ENCODE measurements at places on chromosomes 1 and 21.
A peak's percentile ranks its signal among the peaks of the same experiment; 100 is the strongest.

DNA sequence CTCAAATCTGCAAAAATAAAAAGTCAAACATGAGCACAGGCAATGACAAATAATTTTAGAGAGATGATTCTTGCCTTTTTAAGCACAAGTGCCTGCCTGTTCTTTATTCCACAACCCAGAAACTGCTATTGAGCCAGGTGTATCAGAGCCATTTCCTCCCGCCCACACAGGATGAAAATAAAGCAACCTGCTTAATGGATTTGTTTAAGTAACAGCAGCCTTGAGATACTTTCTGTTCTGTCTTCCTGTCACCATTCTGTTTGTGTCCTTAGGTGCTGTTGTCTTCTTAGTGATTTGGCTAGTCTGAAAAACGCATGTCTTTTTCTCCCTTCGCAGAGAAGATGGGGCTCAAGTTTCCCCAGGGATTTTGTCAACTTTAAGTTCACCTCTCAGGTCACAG is 11.4 kb downstream of the RPE65 start:
- DNase-seq = no peak

GRCh38 chr1:23960291-23961020 is 828 bp downstream of the PNRC2 start:
- no peak for DNase-seq

DNA sequence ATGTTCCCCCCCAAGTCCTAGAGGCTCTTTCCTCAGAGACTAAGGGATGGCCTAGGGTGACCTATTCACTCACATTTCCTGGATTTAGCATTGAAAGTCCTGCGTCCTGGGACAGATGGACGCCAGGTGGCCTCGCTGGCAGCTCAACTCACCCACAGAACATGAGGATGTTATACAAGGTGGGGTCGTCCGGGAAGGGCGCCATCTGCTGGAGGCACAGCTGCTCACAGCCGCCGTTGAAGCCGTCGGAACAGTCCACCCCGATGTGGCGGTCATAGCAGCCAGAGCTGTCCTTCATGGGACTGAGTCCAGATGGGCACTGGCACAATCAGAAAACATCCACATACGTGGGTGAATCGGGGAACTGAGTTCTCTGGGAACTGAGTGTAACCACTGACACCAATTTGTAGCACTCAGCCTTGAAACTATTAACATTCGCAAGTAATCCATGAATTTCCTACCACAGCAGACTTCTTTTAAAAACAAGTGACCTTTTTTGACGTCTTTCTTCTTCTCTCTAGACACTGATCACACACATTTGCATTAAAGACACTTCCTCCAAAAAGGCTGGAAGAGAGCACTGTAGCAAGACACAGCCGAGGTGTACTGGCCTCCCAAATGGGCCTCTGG is 215.4 kb downstream of the ASTN1 start:
- DNase-seq = peak; percentile 90

GRCh38 chr21:20902511-20902910 is 95.7 kb upstream of the NCAM2 start:
- DNase-seq = no peak

DNA sequence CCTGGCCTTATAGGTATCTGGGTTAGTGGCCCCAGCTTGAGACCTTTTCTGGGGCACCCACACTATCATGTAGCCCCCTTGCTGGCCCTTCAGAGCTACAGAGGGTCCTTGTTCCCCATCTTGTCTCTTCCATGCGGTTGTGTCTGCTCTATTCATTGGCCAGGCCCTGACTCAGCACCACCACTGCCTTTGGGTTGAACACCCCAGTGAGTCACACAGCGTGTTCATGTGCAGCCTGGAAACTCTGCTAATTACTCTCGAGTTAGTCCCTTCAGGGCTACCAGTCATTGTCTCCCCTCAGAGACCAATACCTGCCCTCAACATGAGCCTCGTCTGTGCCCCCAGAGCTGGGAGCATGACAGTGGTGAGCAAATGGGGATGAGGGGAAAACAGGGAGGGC is 28.2 kb upstream of the IKBKE start:
- DNase-seq = no peak

Measured in ecto neural progenitor cell (in vitro differentiated cells).